Fibroblast of lung (primary cell): ENCODE measurements at places on chromosomes 5 and 9.
A peak's percentile ranks its signal among the peaks of the same experiment; 100 is the strongest.

DNA sequence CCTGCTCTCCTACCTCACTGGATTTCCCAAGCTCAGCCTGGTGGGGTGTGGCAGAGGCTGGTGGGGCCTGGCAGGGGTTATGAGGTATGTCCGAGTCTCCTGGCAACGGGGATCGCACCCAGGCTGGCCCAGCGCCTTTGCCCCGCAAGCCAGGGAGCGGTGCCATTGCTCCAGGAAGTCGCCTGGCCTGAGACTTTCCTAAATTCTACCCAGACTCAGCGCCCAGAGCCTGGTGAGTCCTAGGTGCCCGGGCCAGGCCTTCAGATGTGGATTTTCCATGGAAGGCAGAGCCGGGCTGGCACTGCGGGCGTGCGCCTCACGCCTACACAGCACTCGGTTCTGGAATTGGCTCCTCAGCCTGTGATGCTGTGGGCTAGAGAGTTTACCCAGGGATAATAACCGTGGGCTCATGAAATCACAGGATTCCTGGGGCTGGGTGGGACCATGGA lies 155.4 kb upstream of the COL5A1 start:
- no peak for DNase-seq

DNA sequence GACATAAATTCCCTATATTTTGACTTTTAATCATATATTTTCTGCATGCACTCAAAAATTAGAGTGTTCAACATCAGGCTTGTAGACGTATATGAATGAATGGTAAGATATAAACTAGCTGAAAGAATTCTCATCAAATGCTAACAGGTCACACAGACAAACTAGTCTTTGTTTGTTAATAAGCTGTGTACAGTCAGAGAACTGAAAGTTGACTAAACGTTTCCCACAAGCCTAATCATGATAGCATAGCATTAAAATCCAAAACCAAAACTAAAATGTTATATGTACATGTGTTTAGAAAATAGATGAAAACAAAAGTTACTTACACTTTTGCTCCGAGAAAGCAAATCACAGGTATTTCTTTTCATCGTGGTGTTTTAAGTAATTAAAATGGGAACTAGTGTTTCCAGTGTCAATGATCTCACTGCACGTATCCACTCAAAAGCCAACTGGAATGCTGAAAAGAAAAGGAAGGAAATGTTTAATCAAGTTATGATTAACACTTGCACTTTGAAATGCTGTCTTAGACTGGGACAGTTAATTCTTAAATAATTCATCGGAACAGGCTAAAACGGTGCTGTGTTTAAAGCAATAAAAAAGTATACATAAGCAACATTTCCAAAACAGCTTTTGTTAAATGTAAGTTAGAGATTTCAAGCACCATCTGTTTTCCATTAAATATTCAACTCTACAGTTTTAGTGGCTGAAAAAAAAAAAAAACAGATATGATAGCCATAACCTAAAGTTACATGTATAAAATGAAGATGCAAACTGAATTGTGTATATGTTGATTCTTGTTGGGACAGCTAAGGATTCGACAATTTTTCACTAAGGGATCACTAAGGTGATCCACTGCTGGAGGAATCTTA lies 291.9 kb upstream of the PDE4D start:
- DNase-seq, result no peak

DNA sequence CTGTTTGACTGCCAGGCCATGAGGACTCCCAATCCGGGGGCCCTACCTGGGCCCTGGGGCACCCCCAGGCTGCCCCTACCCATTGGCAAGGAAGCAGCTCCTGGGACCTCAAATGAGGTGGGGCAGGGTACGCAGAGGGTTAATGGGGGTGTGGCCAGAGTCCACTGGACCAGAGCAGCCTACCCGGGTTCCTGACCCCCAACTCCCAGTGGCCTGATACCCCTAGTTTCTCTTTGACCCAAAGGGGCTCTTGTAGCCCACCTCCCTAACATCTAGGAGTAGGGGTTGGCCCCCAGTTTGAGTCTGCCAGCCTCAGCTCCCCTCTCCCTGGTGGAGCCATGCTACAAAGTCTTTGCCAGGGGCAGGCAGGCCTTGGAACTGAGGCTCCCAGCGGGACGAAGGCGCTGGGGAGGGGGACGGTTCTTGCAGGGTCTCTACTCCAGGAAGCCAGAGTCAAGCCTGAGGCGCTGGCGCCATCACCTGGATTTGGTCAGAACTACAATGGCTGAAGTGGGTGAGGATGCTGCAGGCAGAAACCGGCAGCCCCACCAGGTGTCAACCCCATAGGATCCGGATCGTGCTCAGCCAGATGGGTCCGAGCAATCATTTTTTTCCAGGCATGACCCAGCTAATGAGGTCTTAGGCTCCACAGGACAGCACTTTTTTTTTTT lies 8.4 kb upstream of the CERCAM start:
- DNase-seq, result peak; percentile 16

DNA sequence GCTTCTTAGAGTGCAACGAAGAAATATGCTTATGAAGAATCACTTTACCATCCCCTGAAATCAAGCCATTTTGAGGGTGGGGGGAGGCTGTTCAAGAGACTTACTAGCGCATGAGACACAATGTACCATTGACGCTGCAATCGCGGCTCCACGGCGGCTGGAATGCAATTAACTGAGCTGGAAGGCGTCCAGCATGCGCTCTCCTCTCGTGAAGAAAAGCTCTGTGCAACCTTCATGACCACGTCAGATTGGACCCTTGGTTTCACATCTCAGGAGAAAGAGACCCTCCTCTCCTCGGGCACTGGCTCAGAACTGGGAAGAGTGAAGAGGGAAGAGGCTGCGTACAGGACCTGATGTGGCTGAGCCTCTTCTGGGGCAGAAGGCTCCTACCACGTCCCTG lies 138.5 kb upstream of the IRX2 start:
- DNase-seq, result no peak

DNA sequence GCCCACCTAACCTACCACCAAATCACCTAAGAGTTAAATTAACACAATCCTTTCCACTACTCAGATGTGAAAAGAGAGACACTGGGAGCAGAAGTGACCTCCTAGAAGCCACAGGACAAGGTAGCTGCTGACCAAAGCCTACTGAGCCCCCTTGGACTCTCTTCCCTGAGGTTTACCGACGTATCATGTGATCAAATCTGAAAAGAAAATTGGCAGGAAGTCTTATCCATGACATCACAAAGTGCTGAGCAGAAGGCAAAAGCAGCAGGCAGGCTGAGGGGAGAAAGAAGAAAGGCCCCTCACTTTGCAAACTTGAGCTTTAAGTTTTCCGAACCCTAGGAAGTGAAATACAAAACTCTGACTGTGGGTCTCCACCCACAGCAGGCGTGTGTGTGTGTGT lies 11.1 kb downstream of the PRELID2 start:
- DNase-seq, result peak; percentile 20

GRCh38 chr9:6938447-6938846 lies 180.7 kb downstream of the KDM4C start:
- peak; percentile 95 for DNase-seq
